Activated CD8-positive, alpha-beta memory T cell treated with anti-CD3 and anti-CD28 coated beads, Interleukin-2, amount 50 U/mL, for 48 hours (primary cell): ENCODE measurements at places on chromosomes 4 and X.

DNA sequence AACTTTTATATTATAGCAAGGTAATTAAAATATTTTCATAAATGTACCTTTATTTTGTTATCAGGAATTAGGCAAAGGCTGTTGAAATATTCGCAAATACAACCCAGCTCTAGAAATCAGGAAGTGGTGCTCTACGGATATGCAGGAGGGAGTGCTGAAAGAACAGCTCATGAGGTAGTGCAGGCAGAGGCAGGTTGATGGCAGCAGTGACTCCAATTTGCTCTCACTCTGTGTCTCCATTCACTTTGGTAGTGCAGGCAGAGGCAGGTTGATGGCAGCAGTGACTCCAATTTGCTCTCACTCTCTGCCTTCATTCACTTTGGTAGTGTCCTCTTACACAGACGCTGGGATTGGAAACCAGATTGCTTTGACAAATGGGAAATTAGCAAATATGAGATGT is 277.9 kb downstream of the TRIML1 start:
- DNase-seq = no peak

DNA sequence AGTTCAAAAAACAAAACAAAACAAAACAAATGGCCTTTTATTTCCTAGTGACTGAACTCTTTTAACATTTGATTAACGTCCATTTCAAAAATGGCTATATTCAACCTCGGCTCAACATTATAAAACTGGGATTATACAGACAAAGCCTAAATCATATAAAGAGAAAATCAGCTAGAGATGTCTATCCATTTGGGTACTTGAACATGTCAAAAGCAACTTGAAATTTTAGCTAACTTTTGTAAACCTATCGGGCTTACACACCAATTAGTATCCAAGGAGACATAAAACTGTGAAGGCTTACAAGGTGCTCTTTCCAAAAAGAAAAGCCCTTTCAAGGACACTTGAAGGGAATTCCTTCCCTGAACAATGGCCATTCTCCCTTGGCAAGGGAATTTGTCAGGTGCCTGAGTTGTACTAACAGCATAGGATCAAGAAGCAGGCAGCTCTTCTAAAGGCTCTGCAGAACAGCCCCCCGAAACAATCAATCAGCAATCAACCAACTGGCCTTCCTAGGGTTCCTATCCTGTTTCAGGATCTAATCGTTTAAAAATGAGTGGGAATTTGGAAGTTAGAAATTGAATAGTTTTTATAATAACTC is 633.7 kb upstream of the HTR2C start:
- DNase-seq = no peak

DNA sequence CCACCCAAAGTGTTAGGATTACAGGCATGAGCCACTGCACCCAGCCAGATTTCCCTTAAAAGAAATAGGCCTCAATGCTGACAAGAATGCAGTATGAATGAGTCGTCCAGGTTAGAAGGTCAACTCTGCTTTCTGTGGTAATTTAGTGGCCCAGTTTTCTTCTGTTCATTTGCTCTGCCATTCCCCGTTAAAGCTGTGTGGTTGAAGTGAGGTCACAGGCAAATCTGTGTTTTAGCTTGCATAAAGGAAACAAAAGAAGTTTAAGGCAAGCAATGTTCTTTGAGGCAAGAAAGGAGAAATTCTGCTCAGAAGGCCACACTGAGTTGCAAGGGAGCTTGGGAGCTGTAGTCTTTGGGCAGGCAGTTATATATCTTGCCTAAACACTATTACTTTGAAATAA is 176.8 kb downstream of the LARP7 start:
- no peak for DNase-seq

GRCh38 chr4:153469031-153469430 is 2.9 kb downstream of the TMEM131L start:
- no peak for DNase-seq

DNA sequence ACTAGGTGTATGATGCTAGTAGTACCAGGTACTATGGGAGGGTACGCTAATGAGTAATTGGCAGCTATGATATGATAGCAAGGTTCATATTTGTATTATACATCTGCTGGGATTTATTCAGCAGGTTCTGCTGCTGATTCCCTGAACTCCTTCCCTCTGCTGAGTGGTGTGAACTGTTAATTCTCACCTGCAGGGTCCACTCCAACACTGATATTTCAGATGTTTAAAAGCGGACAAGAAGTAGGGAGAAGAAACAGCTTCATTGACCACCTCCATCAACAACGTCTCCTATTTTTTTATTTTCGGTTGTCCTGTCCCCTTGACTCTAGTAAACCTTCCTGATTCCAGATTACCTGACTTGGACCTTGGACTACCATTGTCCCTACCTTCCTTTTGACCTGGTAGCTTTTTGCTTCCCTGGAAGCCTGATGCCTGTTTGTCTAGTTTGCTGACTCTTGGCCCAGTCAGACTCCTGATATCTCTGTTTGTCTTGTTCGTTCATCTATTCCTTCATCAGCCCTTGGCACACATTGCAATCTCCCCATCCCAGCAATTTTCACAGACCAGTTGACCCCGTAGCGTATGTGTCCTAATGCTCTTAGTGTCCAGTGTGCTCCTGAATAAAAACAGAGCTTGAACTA is 34.0 kb upstream of the RNF128 start:
- DNase-seq = no peak

GRCh38 chr4:78902298-78902697 is 36.9 kb downstream of the PAQR3 start:
- DNase-seq = no peak

DNA sequence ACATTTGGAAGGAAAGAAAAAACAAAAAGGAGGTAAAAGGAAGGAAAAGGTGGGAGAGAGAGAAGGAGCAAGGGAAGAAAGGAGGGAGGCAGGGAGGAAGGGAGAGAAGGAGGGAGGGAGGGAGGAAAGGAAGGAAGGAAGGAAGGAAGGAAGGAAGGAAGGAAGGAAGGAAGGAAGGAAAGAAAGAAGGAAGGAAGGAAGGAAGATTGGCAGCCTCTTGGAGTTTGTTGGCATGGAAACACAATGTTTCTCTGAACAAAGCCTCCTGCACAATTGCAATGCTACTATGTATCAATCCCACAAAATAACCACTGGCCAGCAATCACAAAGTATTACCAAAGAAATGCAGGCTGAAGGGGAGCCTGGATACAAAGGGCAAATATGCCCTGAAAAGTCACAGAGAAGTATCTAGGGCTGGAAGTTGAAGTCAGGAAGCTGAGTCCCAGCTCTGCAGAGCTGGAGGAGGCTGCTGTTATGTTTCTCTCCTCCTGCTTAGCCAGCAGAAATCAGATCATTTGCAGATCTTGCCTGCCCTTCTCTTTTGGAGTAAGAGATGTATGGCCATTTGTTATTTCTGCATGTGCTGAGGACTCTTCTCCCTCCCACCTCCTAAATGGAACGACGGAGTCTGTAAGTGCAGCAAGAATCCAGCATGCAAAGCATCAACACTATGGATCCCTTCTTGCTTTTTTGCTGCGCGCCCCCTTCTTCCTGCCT is 195.9 kb upstream of the LDB2 start:
- DNase-seq = no peak

DNA sequence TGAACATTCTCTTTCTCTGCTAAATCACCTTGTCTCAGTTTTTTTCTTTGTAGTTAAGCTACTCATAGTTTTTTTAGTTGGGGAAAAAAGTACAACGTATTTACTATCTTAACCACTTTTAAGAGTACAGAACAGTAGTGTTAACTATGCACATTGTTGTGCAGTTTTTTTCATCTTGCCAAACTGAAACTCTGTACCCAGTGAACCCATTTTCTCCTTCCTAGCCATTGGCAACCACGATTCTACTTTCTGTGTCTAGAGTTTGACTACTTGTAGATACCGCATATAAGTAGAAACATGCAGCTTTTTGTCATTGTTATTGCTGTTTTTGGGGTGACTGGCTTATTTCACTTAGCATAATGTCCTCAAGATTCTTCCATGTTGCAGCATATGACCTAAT is 10.0 kb downstream of the N4BP2 start:
- no peak for DNase-seq

DNA sequence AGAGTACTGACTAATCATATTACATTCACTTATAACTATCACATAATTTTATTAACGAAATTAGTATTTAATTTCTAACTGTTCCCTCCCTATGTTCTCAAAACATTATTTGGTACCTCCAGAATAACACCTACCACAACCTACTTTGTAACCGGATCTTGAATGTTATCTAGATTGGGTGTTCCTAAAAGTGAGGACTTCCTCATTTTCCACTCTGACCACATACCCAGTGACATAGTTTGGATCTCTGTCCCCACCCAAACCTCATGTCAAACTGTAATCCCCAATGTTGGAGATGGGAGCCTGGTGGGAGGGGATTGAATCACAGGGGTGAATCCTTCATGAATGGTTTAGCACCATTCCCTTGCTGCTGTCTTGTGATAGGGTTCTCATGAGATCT is 21.8 kb downstream of the NR3C2 start:
- no peak for DNase-seq

DNA sequence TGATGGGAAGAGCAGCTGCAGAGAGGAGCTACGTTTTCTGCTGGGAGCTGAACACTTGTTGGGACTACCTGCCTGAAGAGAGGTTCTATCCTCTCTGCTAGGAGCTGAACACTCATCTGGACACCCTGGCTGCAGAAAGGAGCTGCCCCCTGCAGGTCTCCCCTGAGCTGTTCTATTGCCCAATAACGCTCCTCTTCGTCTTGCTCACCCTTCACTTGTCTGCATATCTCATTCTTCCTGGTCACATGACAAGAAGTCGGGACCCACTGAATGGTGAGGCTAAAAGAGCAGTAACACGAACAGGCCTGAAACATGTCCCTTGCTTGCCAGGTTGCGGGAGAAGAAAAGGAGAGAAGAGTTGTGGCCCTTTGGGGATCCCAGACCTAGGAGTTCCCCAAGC is 27.8 kb downstream of the NAA11 start:
- DNase-seq = no peak

DNA sequence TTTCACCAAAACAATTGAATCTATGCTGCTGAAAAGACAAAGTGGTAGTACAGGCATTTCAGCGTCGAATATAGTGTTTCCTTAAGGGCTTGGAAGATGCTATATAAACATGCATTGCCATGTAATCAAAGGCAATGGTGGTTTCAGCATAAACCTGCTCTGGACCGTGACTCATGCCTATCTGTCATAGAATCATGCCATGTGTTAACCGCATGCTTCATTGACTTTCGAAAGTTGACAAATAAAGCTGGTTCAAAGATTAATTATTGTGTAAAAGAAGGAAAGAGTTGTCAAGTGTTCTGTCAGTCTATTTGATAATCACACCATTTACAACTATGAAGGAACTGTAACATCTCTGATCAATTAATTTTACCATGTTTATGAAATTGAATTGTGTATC is 83.2 kb downstream of the FUNDC1 start:
- no peak for DNase-seq

GRCh38 chr4:101501421-101501820 is 154.1 kb upstream of the PPP3CA start:
- no peak for DNase-seq

- no peak for DNase-seq
These were observed 23.2 kb upstream of the AASDH start for GRCh38 chr4:56410247-56411062.

DNA sequence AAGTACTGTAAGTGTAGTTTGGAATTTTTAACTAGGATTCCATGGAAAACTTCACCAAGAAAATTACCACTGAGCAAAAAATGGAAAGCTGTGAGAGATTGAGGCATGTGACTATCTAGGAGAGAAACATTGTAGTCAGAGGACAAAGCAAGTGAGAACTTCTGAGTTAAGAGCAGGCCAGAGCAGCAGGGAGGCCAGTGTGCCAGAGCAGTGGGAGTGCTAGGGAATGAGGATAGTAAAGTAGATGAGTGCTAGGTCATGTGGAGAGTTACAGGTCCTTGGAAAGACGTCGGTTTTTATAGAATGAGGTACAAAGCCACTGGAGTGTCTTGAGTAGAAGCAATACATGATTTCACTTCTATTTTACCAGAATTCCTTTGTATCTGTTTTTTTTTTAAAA is 52.7 kb upstream of the FAT4 start:
- no peak for DNase-seq

DNA sequence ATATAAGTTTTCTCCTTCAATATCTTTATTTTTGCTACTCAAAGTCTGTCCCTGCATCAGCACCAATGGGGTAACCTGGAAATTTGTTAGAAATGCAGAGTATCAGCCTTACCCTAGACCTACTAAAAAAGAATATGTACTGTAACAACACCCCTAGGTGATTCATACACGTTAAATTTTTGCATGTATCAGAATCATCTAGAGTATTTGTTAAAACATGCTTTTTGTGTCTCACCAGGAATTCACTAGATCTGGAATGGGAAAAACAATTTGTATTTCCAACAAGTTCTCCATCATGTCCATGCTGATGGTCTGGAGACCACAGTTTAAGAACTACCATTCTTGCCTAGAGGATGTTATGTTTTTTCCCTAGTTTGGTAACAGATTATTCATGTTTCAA is 196.0 kb upstream of the EDNRA start:
- no peak for DNase-seq

DNA sequence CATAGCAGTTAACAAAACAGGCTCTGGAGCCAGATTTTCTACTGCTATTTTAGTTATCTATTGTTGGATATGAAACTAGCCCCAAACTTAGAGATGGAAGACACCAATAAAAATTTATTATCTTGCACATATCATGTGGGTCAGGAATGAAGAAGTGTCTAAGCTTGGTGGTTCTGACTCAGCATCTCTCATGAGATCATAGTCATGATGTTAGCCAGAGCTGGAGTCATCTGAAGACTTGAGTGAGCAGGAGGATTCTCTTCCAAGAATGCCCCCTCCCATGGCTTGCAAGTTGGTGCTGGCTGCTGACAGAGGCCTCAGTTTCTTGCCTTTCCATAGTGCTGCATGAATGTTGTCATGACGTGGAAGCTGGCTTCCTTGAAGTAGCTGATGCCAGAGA is 68.2 kb upstream of the TAPT1 start:
- DNase-seq = no peak

GRCh38 chrX:10974920-10975319 is 136.2 kb upstream of the HCCS start:
- no peak for DNase-seq

DNA sequence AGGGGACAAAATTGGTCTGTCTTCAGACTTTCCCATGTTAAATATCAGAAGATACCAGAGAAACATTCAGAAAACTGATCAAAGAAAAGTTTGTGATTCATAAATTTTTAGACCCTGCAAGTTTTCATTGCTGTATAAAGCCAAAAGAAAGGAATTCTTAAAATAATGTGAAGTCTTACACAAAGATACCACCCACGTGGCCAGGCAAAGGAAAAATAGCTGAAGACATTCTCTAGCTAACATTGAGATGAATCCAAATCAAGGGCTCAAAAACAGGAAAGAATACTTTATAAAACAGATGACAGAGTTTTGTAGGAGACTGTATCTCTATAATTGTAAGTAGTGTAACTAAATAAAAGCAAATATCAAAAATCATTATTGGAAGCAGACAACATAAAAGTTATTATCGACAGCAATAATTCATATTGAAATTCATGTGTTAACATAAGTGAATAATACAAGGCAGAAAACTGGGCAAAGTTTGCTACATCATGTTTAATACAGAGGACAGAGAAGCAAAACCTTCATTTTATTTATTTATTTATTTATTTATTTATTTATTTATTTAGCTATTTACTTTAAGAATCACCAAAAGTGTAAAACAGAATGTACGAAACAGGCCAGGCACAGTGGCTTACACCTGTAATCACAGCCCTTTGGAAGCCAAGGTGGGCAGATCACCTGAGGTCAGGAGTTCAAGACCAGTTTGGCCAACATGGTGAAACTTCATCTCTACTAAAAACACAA is 204.6 kb upstream of the SLIT2 start:
- no peak for DNase-seq
